GM12864 (cell line): ENCODE measurements at places on chromosomes 12 and 14.
A peak's percentile ranks its signal among the peaks of the same experiment; 100 is the strongest.

GRCh38 chr12:110037315-110037714 lies 11.0 kb downstream of the C12orf76 start:
- no peak for DNase-seq

DNA sequence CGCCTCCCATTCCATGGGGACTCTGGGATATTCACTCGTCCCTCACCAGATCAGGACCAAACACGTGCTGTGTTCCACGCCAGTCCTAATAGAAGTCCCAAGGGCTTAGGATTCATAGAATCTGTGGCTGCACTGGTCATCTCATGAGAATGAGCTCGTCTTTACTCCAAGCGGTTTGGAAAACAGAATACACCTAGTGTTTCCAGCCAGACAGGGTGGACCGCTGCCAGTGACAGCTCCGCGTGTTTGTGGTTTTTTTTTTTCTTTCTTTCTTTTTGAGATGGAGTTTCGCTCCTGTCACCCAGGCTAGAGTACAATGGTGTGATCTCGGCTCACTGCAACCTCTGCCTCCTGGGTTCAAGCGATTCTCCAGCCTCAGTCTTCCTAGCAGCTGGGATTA lies 75.1 kb downstream of the GLT1D1 start:
- DNase-seq: no peak

DNA sequence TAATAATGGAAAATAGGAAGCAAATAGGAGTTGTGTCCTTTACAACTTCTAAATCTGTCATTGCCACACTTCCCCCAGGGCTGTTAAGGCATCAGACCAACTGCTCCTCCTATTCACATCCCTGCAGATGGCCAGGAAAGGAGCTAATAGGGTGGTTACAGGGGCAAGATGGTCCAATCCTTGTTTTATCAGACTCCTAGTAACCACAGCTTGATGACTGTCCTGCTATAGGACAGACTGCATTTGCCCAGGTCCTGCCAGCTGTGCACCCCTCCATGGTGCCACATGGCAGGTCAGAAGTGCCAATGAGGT lies 10.9 kb upstream of the KRT2 start:
- no peak for DNase-seq

- no peak for DNase-seq
Measured at GRCh38 chr14:85535991-85536832, 6.3 kb downstream of the FLRT2 start.

GRCh38 chr12:51860986-51861385 lies 12.5 kb upstream of the FIGNL2 start:
- no peak for DNase-seq

- DNase-seq: no peak
Measured at GRCh38 chr12:109752117-109753053, 38.8 kb downstream of the FAM222A start.

DNA sequence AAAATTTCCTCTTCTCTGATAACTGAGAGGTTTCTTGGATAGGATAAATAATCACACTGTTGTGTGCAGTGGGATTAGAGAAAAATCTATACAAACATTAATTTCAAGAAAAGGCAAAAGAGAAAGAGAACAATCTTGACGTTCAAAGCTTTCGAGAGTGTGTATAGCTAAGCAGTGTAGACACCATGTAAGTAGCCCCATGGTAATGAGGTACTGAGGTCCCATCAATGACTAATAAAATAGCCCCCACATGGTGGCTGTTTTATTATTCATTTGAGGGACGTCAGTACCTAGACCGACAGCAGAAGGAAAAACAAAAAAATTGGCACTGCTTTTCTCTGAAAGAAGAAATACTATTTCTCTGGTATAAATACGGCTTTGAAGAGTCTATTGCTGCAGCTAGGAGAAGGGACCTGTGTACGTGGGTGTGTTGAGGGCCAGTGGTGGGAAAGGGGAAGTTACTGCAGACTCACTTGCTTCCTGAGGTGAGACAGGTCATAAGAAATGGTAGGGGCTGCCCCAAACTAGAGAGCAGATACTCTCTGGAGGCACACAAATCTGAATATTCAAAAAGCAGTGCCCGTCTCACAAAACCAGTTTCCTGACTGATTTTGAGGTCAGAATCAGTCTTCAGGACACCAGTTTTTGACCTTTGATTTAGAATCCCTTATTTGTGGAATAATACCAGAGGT lies 339.8 kb downstream of the EMP1 start:
- peak; percentile 36 for DNase-seq

DNA sequence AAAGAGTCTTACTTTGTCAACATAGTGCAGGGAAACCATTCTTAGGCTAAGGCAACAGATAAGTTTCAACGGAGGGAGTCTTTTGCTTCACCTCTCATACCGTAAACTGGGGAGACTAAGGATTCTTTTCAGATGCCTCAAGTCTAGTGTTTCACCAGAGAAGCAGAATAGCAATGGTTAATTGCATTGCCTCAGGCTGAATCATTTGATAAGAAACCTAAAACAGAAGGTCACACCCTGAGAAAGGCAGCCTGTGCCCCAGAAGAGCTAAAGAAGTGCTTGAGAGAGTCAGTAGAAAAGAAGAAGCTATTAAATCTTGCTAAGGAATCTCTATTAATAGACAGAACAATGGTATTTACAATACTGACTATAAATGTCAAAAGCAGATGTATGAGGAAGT lies 21.8 kb upstream of the ATXN7L3B start:
- no peak for DNase-seq

- no peak for DNase-seq
Measured at GRCh38 chr14:64196056-64196455, 98.1 kb downstream of the ESR2 start.

GRCh38 chr12:76763746-76764675 lies at the start of gene ZDHHC17:
ZDHHC17 (plus strand) TSS chr12:76764115; CDS start chr12:76764237, 122 bp downstream.
- DNase-seq: peak; percentile 72

DNA sequence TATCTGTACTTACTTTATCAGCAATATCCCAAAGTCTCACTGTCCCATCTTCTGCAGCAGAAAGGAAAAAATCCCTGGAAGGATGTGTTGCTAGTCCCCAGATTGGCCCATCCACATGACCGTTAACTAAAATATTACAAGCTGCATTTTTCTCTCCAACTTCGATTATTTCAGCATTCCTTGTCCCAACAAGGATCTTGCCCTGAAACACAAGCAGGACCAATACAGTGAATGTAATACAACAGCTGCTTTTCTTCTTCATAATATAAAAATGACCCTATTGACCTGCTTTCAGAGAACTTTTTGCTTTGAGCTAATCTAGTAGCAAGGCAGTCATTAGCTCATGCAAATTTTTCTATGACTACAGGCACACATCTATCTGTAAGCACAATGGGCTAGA lies 58.3 kb downstream of the ZC3H14 start:
- DNase-seq: no peak

- DNase-seq: no peak
Measured at GRCh38 chr12:6143303-6143675, 18.8 kb upstream of the VWF start.

GRCh38 chr14:76995279-76996035 lies 33.1 kb downstream of the IRF2BPL start:
- no peak for DNase-seq

DNA sequence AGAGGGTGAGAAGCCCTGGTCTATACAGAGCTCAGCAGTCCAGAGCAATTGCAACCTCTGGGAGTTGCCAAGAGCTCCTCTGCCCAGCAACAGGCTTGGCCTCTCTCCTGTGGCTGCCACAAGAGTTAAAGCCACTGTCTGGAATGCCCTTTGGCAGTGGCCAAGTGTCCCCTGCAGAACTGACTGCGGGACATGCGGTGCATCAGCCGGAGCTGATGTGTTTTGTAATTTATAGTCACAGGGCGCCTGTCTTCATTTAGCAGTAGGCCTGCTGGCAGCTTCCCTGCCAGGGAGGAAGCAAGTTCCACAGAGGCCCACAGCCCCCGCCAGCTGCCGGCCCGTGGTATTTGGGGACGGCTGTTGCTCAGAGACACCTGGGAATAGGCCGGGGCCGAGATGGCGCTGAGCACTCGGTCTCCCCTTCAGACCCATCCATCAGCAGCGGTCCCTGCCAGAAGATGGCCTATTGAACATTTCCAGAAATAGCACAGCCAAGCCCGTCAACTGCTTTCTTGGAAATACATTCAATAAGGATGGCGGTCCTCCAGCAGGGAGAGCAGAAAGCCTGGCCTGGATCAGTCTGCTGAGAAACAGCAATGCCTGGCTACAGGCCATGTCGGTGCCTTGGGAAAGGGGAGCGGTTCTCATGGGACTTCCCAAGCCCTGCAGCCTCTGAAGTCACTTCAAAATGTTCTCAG lies 217.4 kb downstream of the CRADD start:
- DNase-seq: no peak

- DNase-seq: no peak
Measured at GRCh38 chr12:69509904-69510827, 40.0 kb downstream of the FRS2 start.

GRCh38 chr12:27207615-27208413 lies 36.3 kb upstream of the STK38L start:
- DNase-seq: peak; percentile 84

GRCh38 chr14:22226381-22226780 lies 362.6 kb downstream of the DAD1 start:
- DNase-seq: peak; percentile 24
